ENCODE measurements at places on chromosomes 7 and 10.

DNA sequence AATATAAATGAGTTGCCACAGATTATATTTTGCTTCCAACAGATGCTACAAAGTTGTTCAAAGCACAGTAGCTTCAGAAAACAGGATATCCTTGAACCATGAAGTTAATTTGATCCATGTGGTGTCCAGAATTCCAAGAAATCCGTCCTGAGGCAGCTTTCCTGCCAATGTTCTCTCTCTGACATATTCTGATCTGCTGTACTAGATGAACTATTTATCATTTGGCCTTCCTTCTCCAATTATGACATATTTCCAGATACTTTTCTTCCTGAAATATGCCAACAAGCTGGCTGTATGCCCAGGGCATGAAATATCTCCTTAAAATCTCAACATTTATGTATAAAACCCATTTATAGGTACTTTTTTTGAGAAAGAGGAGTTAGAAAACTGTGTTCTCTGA lies 141.1 kb downstream of the SPAG6 start:
- no peak for DNase-seq

DNA sequence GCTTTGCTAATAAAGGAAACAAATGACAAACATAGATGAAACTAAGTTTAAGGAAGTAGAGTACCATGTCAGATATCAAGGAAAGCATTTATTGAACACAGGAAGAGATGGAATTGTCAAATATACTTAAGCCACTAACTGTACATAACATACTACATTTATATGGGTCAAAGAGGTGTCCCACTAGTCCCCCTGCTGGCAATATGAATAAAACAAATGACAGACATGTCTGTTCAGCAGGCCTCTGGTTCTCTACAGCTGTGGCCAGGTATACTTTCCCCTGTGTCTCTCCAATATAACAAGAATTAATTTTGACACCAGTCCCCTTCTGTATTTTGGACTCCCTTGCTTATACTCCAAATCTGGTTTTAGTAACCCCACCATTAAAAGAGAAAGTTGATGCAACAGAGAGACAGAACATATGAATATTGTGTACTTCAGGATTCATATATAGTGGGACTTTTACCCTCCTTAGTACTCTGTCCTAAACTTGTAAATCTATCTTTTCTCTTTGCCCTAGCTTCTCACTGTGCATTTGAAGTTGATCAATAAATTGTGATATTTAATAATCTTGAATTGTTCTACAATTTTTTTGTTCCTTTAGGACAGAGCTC lies 42.9 kb downstream of the CD36 start:
- no peak for DNase-seq

- DNase-seq: no peak
Observed at GRCh38 chr7:41679566-41679965, 23.3 kb downstream of the INHBA start.

DNA sequence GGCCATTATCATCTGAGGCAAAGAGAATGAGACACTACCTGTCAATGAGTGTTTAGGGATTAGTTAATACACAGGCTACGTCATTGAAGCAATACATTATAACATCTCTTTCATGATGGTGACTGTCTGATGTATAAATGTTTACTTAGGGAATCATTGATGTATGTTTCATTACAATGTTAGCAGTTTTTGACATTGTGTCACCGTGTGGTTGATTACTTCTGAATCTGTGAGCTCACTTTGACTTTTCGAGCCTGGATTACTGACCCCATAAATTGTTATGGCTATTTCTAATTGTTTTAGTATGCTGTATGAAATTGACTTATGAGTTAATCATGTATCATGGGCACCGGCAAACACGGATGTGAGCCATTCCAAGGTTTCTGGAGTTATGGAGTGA lies 494.0 kb downstream of the MAGI2 start:
- no peak for DNase-seq

GRCh38 chr7:157568106-157568769 lies 231.4 kb downstream of the DNAJB6 start:
- DNase-seq: no peak

DNA sequence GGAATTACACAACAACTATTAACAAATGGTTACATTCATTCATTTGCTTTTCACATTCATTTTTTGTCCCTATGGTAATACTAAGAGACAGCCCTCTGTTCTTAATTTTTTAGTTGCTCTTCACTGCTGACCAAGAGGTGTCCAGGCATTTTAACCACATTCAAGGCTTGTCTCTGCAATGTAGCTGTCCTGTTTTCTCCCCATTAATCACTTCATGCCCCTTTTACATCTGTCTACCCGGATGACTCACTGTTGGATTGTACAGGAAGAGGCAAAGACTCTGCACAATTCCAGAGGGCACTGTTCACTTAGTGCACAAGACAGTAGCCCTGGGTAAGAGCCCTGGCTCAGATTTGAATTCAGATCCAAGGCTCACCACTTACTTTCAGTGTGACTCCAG lies 168.5 kb downstream of the NOC3L start:
- DNase-seq: no peak

- DNase-seq: no peak
Observed at GRCh38 chr10:90175161-90175681, 473.8 kb downstream of the KIF20B start.

GRCh38 chr10:97140902-97141745 lies 44.6 kb downstream of the SLIT1 start:
- DNase-seq: no peak

DNA sequence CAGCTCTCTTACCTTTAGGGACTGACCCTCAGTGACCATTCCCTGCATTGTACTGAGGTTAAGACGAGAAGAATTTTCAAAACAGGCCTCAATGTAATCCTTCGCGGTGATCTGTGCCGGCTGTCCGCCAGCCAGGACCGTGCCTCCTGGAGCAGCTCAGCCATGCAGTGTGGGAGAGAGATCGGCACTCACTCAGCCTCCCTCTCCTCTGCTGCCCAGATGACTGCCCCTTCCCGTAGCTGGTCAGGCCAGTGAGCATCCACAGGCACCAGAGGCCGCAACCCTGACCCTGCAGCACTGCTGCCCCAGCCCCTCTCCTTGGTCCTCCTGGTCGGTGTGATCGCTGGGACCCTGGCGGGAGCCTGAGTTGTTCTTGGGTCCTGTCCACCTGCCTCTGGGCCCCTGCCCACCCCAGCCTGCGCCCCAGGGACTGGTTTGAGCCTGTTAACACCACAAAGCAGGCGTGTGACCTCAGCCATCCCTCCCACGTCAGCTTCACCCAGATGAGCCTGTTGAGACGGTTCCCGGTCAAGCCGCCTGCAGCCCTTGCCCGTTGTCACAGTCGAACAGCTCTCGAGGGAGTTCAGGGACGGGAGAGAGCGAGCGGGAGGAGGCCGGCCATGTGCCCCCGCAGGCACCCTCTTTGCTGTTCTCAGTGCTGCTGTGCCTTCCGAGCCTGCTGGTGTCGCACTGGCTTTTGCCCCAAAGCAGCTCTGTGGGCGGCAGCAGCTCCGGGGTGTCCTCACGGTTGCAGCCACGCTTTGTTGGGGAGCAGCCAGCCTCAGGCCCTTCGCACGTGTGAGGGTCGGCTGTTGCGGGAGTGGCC lies 37.2 kb downstream of the NKX6-2 start:
- DNase-seq: no peak

GRCh38 chr7:158424011-158424410 lies 163.6 kb downstream of the PTPRN2 start:
- DNase-seq: no peak

- no peak for DNase-seq
Observed at GRCh38 chr7:130712416-130712815, 21.6 kb downstream of the KLF14 start.

- DNase-seq: peak; percentile 33
Observed at GRCh38 chr10:119360181-119360921, 153.0 kb downstream of the GRK5 start.

DNA sequence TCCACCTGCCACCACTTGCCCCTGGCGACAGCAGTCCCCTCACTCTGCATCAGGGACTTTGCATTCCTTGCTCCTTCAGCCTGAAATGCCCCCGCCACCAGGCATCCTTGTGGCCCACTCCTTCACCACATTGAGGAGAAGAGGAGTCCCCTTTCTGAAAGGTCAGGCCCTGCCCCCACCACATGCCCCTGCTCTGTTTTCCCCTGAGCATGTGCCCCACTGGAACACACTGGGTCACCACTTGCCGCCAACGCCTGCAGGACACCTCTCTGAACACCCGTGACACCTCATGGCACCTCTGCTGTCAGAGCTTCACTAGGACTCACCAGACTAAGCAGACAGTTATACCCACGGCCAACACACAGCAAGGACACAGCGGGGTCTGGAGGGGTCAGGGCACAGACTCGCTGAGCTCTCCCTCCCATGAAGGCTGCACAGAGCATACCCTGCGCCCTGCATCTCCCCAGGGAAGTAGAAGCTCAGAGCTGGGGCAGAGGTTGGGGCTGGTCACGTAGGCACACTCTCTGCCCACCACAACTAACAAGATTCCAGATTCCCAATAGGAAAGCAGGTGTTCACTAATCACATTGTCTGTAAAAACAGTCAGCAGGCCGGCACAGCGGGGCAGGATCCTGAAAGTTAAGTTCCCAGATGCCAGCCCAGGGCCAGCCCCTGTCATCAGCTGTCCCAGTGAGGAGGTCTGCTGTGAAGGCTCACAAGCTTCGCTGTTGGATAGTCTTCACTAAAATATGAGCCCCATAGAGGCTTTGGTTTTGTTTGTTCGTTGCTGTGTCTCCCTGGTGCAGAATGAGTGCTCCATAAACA lies 5.8 kb upstream of the AOC1 start:
- no peak for DNase-seq

DNA sequence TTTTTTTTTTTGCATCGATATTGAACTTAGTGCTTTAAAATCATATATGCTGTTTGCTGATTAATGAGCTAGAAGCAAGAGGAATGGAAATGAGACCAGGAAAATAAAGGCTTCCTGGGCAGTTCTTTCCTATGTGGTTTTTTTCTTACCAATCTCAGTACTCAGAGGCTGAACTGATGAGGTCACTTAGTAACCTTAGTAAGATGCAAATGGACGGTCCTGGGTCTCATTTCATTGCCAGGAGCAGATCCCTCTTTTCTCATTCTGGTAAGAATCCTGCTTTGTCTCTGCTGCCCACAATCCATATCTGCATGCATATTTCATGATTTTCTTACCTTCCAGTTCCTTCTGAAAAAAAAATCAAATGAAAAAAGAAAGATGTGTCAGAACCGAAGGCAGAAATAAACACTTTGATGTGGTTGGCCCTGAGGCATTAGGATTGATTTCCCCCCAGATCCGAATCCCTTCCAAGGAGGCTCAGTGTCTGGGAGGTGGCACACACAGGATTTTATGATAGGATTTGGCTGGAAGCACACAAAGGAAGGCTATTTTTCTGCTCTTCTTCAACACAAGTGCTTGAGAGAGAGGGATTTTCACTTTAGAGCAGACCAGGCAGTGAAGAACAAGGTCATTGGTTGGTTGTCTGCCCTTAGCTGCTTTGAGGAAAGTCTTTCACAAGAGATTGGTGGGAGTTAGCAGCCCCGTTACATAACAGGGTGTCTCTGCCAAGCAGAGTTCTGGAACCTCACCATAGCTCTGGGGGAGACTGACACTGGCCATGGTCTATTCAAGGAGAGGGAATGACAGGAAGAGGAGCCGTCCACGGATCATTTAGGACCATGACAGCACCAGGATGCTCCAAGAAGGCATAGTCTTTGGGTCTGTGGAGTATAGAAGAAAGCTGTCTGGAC lies 150.0 kb downstream of the CAMK1D start:
- no peak for DNase-seq

- no peak for DNase-seq
Observed at GRCh38 chr7:131792311-131792710, 235.9 kb upstream of the PODXL start.

GRCh38 chr7:16758631-16759611 lies 5.4 kb downstream of the TSPAN13 start:
- no peak for DNase-seq

DNA sequence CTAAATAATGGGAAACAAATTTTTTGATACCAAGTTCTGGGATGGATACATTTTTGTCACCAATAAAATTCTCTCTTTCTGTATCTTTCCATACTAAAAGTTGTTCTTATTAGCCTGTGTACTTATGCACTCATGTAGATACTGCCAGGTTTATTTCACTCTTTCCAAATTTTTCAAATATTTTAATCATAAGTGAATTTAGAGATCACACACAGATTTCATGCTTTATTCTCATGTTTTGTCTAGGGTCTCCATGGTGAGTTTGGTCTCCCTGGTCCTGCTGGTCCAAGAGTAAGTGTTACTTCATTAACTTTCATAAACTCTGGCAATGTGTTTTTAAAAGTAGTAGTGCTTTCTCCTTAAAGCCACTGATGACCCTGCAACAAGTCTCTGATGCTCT lies 20.3 kb downstream of the COL1A2 start:
- DNase-seq: no peak

- no peak for DNase-seq
Observed at GRCh38 chr10:120999868-121000267, 148.7 kb downstream of the WDR11 start.

DNA sequence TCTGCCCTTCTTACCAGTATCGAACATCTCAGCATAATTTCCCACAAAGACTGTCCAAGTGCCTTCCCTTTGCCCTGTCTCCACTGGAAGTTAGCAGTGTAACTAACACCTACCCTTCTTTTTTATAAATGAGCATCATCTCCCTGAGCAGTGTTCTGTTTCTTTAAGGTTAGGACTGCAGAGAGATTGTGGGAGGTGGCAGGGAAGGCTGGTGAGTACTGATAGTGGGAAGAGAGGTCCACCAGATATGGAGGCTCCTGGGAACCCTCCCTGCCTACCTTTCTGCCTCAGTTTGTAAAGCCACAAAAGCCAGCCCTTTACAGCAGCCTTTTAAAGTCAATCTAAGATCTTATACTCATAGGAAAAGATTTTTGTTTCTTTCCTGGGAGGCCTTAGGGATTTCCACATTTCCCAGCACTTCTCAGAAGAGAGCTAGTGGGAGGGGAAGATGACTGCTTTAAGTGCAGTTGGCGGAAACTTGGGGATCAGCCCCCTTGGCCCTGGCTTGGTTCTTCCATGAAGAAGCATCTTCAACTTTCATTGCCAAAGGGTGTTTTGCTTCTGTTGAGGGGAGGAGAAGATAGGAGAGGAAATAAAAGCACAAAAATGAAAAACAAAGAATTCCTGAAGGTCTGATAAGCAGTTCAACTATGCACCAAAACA lies 36.6 kb upstream of the CALD1 start:
- no peak for DNase-seq

DNA sequence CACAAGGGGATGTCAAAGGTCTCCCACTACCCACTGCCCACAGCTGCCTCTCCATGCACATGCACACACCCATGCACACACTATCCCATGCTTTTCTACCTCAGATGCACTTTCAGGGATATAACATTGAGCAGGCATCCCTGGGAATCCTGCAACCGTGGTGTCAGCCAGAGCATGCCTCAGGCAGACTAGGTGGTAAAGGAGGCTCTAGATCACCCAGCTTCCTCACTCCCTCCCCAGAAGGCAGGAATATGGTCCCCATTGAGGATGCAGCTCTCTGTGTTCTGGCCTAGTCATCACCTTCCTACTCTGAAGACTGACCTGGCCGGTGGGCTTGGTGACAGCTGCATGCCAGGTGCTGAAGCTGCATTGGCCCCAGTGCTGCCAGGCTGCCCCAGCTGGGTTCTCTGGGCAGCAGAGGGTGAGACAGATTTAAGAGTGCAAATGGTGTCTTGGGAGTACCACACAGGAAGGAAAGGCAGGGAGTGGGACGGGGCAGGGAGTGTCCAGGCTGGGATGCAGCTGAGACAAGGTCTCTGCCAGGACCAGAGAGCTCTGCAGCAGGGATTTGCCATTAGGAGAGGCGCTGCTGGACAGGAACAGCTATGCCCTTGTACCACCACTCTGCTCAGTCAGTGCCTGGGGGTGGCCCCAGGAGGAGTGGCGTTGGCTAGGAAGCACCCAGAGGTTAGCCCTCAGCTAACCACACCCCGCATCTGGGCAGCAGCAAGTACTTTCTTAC lies 53.4 kb upstream of the GDF10 start:
- no peak for DNase-seq

Measured in activated CD4-positive, alpha-beta T cell treated with anti-CD3 and anti-CD28 coated beads for 48 hours (primary cell).